ENCODE measurements at places on chromosomes 2 and 18.
A peak's percentile ranks its signal among the peaks of the same experiment; 100 is the strongest.

- no peak for DNase-seq
Observed at GRCh38 chr2:229612384-229612971, 101.9 kb downstream of the DNER start.

GRCh38 chr18:21327101-21327500, 85.1 kb downstream of the GREB1L start:
- no peak for DNase-seq

GRCh38 chr2:144376926-144377325, 143.0 kb downstream of the ZEB2 start:
- no peak for DNase-seq

GRCh38 chr2:105748566-105748965, 3.9 kb downstream of the NCK2 start:
- DNase-seq: no peak

DNA sequence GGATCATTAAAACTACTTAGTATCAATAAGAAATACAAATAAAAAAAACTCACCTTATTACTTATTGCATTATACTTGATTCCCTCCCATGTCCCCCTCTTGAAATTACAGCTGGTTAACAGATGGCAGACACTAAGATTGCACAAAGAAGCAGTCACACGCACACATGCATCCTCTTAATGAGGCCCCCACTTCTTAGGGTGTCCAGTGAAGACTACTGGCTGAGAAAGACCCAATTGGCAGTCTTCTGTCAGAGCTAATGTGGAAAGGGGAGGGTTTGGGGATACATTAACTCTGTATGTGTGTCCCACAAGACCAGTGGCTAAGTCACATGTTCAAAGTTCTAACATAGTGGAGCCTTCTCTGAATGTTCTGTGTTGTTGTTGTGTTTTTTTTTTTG, 210.7 kb downstream of the MTX2 start:
- no peak for DNase-seq

GRCh38 chr2:174607989-174608865, 10.6 kb upstream of the WIPF1 start:
- no peak for DNase-seq

GRCh38 chr2:10022041-10022421, 21.3 kb upstream of the KLF11 start:
- no peak for DNase-seq

DNA sequence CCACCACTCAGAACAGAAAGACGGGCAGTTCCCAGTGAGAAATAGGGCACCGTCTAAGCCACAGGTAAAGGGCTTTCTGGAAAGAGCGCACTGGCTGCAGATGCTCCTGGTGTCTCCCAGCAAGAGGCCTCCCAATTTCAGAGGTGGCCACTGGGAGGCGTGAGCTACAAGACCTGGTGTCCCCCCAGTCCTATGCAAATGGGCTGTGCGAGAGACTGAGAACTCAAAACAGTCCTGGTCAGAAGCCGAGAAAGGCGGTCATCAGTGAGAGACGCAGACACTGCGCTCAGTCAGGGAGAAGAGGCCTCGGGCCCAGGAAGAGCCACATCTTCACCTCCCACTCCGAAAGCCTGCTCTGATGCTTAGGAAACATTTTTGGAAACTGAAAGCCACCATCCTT, 179.5 kb downstream of the EIPR1 start:
- no peak for DNase-seq

DNA sequence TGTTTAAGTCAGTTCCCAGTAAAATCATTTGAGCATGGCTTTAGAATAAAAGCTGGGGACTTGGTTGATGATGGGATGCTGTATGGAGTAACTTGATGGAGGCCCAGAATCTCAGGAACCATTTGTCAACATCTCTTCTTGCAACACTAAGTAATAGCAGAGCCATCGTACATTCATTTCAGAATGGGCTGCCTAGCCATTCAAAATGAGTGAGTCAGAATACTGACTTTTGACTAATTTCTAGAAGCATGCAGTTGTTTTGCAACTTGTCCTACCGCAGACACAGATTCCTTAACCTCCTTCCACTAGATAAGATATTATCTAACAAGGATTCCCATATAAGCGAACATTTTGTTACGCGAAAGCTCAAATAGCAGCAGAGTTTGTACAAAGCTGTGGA, 229.5 kb downstream of the CNTNAP5 start:
- DNase-seq: no peak

DNA sequence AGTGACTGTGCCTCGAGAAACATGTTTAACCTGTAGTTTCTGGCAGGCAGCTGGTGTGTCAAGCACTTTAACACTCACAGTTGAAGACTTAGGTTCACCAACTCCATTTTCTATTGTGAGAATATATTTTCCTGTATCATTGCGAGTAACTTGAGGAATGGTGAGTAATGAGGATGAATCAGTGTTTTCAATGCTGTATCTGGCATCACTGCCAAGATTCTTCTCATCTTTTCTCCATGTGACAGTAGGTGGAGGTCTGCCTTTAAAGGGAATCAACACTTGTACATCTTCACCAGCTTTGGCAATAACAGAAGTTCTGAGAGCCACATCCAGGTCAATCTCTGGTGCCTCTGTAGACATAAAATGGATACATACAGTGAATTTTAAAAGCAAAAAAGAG, 72.8 kb downstream of the PLEKHA3 start:
- peak; percentile 64 for DNase-seq

DNA sequence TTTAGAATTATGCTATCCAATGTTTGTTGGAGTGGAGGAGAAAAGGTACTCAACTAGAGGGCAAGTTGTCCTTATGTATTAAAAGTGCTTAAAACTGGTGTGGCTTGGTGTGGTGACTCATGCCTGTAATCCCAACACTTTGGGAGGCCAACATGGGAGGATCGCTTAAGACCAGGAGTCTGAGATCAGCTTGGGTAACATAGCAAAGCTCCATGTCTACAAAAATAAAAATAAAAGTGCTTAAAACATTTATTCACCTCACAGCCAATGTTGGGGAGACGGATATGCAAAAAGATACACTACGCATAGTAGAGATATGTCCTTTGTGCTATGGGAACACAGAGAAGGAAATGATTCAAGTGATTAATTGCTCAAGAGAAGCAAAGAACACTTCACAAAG, 19.3 kb upstream of the TNFAIP6 start:
- no peak for DNase-seq

DNA sequence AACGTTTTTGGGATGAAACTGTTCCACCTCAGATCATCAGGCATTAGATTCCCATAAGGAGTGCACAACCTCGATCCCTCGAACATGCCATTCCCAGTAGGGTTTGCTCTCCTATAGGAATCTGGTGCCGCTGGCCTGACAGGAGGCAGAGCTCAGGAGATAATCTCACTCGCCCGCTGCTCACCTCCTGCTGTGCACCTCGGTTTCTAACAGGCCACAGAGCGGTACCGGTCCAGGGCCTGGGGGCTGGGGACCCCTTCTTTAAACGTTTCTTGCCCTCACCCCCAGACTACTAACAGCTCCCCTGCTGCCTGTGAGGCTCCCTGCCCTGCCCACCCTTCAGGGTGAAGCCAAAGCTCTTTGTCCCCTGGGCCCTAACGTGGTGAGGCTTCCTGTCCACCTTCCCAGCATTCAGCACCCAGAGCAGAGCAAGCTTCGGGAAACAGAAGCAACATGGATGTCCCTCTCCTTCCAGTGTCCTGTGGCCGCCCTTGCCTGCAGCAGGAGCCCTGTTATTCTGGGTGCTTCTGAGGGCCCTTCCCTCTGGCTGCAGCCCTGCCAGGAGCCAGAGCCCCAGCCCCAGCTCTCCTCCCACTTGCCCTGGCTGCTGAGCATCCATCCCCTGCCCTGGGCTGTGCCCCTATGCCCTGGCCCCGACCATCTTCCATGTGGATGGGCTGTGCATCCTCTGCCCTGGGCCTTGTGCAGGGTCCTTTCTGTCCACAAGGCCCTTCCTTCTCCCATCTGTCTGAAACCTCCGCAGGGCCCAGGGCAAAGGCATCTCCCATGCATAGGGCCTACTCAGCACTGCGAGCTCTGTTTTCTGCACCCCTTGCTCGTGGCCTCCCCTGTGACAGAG, 140.1 kb downstream of the MBP start:
- no peak for DNase-seq

DNA sequence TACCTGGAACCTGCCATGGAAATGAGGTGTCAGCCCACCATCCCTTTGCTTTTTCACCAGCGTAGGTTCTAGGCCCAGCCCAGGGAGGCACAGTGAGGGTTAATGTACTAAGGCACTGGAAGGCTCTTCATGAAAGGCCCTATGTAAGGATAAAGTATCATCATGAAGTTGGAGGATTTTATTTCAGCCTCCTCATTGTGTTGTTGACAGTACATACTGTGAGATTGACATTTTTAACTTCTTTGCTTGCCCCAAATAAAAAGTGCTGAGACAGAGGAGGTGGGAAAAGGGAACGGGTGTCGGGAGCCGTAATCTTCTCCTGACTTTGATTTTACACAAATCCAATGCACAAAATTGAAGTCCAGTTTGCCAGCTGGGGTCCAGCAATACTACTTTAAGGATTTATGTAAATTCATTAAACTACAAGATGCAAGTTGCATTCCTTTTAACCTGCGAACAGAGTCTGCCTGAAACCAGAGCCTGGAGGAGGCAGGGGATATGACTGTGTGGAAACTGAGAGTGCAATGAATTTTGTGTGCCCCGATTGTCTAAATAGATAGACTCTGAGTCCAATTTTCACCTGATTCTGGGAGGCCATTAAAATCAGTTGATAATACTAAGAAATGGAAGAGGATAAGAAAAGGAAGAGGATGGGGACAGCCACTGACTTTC, 5.4 kb upstream of the NCKAP5 start:
- DNase-seq: no peak

- DNase-seq: no peak
Observed at GRCh38 chr2:134250840-134251461, 2.9 kb upstream of the MGAT5 start.

DNA sequence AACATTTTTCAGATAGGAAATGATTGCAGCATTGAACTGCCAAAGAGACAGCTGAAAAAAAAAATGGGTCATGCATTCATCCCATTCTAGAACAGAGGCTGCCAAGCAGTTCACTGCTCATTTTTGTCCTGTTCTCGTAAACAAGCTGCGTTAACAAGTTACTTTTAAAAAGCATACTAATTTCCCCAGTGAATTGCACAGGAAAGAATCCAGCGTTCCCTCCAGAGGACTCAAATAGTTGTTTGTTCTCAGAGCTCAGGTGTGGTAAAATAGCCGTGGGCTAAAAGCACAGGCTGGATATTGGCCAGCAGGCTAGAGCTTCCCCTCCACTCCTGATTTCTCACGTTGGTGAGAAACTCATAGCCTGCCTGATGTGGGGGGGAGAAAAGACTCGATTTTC, 76.1 kb upstream of the AQP4 start:
- no peak for DNase-seq

DNA sequence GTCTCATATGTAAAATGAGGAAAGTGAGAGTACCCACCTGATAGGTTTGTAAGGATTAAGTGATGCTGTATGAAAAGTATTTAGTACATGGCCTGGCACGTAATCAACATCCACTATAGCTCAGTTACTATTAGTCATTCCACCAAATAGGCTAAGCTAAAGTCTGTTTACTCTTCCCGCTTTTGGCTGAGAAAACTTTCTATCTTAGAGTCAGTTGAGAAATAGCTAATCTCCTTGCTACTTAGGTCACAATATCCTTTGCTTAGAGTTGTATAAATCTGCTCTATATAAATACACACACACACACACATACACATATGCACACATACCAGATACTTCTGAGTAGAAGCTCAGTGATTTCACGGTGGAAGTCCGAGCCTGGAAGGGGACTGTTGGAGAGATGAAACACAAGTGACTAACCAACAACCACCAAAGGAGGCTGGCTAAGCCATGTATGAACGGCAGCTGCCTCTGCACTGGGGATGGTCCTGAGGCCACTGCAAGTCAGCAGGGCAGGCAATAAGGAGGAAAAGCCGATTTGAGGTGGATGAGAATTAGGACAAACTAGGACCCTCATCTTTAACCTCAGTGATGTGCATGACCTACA, 104.6 kb upstream of the EPHA4 start:
- peak; percentile 20 for DNase-seq

- no peak for DNase-seq
Observed at GRCh38 chr2:159939946-159940345, 122.5 kb downstream of the PLA2R1 start.

DNA sequence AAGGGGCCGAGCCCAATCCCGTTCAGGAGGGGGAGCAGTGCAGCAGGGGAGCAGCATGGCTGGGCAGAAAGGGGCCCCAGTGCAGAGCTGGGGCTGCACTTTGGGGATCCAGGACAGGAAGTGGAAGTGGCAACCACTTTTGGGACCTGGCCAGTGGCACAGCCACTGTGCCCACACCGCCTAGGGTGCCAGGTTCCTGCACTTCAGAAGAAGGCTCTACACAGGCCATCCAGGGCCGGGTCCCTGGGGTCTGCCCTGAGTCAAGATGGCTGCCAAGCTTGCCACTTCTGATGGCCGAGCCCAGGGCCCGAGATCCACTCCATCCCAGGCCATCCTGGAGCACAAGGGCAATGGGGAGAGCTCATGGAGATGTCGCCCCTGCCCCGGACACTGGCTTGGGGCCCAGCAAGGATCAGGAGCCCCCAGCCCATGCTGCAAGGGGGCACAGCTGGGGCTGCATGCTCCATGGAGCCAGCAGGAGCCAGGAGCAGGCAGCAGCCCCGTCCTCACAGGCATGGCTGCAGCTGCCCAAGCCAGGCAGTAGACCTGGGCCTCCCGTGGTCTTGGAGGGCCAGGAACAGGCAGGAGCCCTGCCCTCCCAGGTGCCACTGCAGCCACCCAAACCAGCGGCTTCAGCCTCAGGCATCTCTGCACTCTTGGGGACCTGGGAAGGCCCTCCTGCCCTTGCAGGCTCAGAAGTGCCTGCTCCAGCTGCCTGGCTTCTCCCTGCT, 35.0 kb upstream of the ID2 start:
- DNase-seq: no peak

DNA sequence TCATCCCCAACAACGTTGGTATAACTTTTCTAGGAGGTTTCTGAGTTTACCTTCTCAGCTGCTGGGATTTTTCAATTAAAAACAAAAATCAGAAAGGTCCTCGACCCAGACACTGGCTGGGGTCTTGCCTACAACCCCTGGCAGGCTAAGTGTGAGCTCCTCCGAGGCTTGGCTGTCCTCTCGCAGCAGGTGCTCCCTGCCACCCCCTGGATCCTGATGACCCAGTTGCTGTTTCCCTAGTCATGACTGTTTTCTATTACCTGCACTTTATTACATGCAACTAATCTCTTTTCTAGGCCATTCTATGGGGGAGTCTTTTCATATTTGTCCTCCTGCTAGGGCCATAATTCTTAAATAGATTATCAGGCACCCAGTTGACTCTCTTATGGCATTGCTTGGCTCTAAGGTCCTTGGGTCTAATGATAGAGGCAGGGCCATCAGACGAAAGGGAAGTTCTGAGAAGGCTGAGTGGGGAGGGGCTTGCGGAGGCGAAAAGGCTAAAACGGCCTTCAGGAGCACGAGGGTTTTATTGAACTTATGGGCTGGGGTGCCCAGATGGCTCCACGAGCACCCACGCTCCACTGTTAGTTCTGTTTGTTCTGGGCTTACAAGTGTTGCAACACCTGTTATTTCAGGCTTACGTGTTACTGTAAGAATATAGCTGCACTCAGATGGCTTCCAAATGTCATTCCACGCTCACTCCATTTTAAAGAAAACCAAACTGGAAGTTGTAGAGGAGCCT, 166.0 kb downstream of the NCK2 start:
- DNase-seq: no peak

- no peak for DNase-seq
Observed at GRCh38 chr2:221016551-221016950, 555.6 kb downstream of the EPHA4 start.

- peak; percentile 18 for DNase-seq
Observed at GRCh38 chr18:39596891-39597290, 2031.3 kb upstream of the CELF4 start.

- no peak for DNase-seq
Observed at GRCh38 chr2:156459720-156460119, 23.5 kb downstream of the GPD2 start.

- DNase-seq: no peak
Observed at GRCh38 chr2:44705876-44706480, 235.5 kb upstream of the SIX3 start.

- no peak for DNase-seq
Observed at GRCh38 chr18:3924455-3924854, 474.5 kb downstream of the TGIF1 start.

Data from epithelial cell of prostate (primary cell).